Activated gamma-delta T cell treated with Interleukin-2 at 50 U/mL for 16 hours (primary cell): ENCODE measurements at places on chromosomes 1 and 21.

- DNase-seq = no peak
These were observed 26.3 kb downstream of the FTCD start for GRCh38 chr21:46128933-46129571.

DNA sequence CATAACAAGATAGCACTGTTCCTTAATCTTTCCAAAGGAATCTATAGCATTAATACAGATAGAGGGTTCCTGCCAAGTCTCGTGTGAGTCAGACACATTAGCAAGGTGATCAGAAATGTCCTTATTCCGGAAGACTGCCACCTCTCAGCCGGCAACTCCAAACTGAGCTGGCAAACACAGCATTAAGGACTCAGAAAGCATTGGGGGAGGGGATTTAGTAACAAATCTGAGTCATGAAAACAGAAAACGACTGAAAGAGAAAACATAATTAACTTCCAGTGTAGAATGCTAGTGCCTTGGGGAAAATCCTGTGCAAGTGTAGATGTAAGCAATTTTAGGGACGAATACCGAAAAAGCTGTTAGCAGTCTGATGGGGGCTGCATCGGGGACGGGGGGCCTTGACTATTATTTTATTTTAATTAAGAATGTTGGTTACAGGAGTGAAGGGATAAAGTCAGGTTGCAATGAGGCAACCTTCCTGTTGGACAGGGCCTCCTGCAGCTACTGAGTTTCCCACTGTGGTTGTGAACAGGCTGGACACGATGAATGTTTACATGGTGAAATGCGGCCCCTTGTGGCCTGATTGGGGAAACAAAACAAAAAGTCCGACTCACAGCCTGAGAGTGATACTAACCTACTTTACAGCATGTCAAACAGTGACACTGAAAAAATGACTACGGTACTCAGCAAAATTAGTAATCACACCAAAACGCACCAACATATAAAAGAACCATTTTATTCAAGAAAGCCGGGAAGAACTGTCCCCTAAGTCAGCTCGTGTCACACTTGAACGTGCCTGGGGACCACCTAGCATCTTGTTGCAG is 20.7 kb downstream of the MIS18A start:
- no peak for DNase-seq

GRCh38 chr1:202056644-202057334 is 46.4 kb downstream of the ELF3 start:
- DNase-seq = no peak

GRCh38 chr1:15540186-15540585 is 13.5 kb downstream of the DNAJC16 start:
- DNase-seq = no peak

DNA sequence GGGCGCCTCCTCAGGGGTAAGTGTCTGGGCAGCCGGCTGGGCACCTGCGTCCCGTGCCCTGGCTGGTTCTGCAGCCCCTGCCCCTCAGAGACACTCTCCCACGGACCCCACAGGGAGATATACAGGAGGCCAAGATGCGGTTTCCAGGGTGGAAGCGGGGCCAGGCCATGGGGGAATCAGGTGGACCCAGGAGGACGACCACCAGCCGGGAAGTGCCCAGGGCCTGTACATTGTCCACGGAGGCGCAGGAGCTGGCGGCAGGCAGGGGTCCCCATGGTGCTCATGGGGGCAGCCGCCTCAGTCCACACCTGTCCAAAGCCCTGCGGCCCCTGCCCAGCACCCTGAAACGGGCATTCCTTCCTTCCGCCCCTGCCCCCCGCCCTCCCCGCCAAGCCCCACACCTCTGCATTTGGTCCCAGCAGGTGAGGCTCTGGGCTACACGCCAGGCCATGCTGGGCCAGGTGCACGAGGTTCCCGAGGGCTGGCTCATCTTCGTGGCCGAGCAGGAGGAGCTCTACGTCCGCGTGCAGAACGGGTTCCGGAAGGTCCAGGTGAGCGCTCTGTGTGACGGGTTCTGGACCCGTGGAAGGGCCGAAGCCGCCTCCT is 36.7 kb downstream of the SLC19A1 start:
- DNase-seq = no peak

DNA sequence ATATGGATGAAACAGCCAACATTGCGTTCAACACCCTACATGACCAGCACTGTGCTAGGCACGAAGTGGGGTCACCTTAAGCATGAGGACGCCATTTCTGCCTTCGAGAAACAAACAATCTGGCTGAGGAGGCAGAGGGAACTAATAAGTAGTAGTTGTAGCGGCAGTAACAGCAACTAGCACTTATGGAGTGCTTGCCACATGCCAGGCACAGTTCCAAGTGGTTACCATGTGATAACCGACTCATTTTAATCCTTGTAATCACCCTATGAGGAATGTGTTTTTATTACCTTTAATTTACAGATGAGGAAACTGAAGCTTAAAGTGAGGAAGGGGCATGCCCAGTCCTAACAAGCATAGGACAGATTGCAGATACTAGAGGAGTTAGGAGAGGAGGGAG is 33.7 kb downstream of the KCND3 start:
- DNase-seq = no peak

GRCh38 chr21:45997205-45997494 is 15.6 kb downstream of the COL6A1 start:
- DNase-seq = no peak

DNA sequence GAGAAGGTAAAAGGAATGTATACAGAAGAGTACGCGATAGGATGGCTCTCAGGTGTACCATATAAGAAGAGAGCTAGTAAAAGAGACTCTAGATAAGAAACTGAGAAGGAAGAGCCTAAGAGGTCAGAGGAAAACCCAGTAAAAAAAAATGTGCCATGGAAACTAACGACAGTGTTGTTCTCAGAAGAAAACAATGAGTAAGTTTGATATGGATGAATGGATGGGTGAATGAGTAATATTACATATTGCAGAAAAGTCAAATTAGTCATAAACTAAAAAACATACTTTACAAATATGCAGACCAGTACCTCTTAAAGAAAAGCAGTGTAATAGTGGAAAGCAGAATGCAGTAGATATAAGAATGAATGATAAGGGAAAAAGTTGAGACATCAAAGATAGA is 316.2 kb downstream of the HMCN1 start:
- no peak for DNase-seq
